Naive thymus-derived CD4-positive, alpha-beta T cell (primary cell): ENCODE measurements at places on chromosomes 16 and 17. TPM values are rescaled to one million over a fixed set of nuclear protein-coding genes. Genes with fewer than 3 reads are reported as not detected.

DNA sequence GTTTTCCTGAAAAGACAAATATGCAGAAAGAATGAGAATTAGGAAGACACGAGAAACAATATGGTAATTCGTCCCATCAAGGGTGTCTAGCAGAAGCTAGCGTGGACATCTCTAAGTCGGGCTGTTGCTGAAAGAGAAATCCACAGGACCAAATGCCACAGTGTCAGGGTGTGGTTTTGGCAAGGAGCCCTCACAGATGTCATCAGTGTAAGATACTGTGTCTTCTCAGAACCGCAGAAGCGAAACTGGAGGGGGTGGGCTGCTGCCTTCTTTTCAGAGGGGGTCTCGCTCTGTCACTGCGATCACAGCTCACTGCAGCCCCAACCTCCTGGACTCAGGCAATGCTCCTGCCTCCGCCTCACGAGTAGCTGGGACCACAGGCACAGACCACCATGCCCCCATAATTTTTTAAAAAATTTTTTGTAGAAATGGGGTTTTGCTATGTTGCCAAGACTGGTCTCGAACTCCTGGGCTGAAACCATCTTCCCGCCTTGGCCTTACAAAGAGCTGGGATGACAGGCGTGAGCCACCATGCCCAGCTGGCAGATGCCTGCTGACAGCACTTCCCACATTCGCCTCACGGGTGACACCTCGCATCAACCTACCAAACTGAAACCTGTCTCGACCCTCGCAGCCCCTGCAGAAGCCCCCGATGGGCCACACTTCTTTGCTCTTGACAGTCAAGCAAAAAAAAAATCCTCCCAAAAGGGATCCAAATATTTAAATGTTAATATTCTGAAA is 26.2 kb downstream of the TRAP1 start:
- peaks cover 32% of the 10 kb centered on the region for H3K36me3 ChIP-seq
- H3K27me3 ChIP-seq = no peaks in the 10 kb centered on the region
- peaks cover 7% of the 10 kb centered on the region for H3K4me1 ChIP-seq
- H3K27ac ChIP-seq = no peak overlapping the region
- no peak for DNase-seq
- H3K4me3 ChIP-seq = no peak overlapping the region

DNA sequence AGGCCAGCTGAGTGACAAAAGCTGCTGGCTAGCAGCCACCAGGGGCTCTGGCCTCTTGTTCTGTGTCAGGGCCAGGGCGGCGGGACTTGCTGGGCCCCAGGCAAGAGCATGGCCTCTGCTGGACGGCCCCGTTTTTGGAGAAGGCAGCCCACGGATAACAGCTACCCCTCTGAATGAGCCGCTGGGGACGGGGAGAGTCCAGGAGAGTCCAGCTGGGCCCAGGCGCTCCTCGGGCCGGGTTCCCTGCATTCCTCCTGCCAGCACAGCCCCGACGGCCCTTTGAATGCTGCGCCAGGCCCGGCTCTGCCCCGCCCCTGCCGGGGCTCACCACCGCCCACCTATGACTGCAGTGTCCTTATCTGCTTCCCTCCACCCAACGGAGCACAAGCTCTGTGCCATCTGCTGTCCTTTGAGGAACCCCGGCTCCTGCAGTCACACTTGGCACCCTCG is 33.4 kb downstream of the SLC7A5 start:
- no peaks in the 10 kb centered on the region for H3K27me3 ChIP-seq
- no peaks in the 10 kb centered on the region for H3K4me1 ChIP-seq

DNA sequence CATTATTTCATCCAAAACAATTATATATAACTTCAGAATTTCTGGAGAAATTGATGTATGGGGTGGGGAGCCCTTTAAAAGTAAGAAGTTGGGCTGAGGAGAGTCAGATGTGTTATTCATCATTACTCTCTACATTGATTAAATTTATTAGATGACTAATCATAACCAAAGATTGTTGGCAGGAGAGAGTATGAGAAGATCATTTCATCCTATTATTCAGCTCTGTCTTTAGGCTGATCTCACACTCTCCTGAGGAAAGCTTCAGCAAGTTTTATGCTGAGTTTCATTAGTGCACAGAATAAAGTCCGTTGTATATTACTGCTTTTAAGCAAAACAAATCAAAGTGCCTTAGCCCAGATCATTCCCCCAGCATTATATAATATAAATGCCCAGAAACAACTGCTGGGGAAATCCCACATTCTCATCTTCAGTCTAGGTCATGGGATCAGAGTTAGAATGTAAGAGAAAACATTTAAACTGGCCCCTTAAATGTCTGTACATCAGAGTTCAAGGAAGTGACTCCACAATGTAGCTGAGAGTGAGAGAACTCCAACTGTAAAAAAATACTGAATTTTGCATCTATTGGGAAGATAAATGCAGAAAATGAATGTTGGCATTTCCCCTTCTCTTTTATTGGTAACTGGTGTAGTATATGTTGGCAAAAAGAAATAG is 130.1 kb upstream of the HLF start:
- H3K4me1 ChIP-seq = no peaks in the 10 kb centered on the region
- no peaks in the 10 kb centered on the region for H3K27me3 ChIP-seq
- H3K4me3 ChIP-seq = no peak overlapping the region
- no peaks in the 10 kb centered on the region for H3K36me3 ChIP-seq

DNA sequence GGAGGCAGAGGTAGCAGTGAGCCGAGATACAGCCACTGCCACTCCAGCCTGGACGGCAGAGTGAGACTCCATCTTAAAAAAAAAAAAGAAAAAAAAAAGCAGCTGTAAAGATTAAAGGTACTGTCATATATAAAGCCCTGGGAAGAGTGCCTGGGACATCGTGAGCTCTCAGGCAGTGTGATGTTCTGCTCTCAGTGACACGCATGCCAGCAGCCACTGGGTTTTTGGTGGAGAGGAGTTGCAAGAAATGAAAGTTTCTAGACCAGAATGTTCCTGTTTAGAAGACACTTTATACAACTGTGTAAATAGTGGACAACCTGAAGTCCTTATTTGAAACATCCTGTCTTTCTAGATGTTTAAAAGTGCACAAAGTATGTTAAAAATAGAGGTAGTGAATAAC is 213.2 kb downstream of the IRF8 start:
- no peak overlapping the region for H3K4me3 ChIP-seq
- DNase-seq = no peak
- H3K36me3 ChIP-seq = no peaks in the 10 kb centered on the region
- H3K27me3 ChIP-seq = no peaks in the 10 kb centered on the region
- no peaks in the 10 kb centered on the region for H3K4me1 ChIP-seq

DNA sequence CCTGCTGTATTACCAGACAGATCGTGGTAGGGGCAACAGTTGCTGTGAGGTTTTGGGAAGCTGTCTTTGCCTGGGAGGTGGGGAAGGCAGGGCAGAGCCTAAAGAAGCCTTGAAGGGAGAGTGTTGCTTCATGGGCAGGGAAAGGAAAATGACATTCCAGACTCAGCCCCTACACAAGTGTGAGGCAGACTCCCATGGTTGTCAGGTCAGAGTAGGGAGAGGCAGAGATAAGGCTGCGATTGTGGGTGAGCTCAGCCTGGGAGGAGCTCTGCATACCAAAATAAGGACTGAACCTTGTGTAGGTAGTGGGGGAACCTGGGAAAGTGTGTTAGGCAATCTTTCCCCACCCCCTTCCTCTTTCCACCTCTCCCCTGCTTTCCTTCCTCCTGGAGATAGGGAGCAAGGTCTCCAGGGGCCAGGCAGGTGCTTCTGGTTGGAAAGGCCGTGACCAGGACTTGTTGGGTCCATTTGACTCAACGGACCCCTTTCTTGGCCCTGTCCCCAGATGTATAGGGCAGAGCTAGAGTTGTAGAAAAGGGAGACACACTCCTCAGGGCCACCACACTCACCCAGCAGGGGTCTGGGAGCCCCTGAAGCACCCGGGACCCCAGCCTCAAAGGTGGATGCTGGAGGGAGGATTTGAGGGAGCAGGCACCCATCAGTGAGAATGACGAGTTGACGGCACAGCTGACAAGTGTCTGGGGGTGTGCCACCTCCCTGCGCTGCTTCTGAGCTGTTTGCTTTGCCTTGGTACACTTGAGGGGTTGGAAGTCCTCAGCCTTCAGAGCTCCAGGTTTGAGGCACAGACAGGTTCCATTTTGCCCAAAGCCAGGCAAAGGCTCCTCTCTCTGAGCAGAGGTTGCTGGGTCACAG is 18.5 kb upstream of the TOB1 start:
- H3K4me3 ChIP-seq = no peak overlapping the region
- no peak overlapping the region for H3K27ac ChIP-seq
- DNase-seq = no peak
- no peaks in the 10 kb centered on the region for H3K27me3 ChIP-seq

SYT17 gene
- polyA plus RNA-seq = not detected

- DNase-seq = no peak
- no peaks in the 10 kb centered on the region for H3K36me3 ChIP-seq
- H3K27ac ChIP-seq = no peak overlapping the region
- H3K4me1 ChIP-seq = no peaks in the 10 kb centered on the region
- H3K27me3 ChIP-seq = no peaks in the 10 kb centered on the region
Observed at GRCh38 chr17:31663576-31663975, 195.5 kb downstream of the COPRS start.

MT1X gene
- 157 TPM for polyA plus RNA-seq

GRCh38 chr17:5913032-5913531 is 157.1 kb upstream of the WSCD1 start:
- no peaks in the 10 kb centered on the region for H3K36me3 ChIP-seq
- no peak overlapping the region for H3K4me3 ChIP-seq
- no peak for DNase-seq
- H3K4me1 ChIP-seq = no peaks in the 10 kb centered on the region
- H3K27ac ChIP-seq = no peak overlapping the region

DNA sequence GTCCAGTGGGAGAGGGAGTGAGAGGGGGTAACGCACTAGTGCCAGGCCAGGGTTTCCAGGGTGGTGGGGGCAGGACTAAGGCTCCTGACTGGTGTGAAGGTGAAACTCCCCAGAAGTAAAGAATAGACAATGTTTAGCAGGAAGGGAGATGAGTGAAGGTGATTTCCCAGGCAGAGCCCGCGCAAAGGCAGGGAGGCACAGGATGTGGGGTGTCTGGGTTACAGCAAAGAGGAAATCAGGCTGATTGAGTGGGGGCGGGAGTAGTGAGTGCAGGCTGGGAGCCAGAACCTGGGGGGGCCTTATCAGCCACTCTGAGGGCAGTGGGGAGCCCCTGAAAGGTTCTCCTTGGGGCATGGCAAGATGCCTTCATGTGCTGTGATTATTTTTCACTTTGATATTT is 167.5 kb downstream of the UTP18 start:
- no peaks in the 10 kb centered on the region for H3K36me3 ChIP-seq
- peaks cover 48% of the 10 kb centered on the region for H3K4me1 ChIP-seq
- no peaks in the 10 kb centered on the region for H3K27me3 ChIP-seq
- H3K4me3 ChIP-seq = peak overlapping the region; percentile 32
- peak; percentile 62 for DNase-seq

GRCh38 chr17:6455321-6455705 is 11.1 kb downstream of the PIMREG start:
- DNase-seq = peak; percentile 60
- H3K36me3 ChIP-seq = no peaks in the 10 kb centered on the region
- no peaks in the 10 kb centered on the region for H3K4me1 ChIP-seq
- H3K27ac ChIP-seq = peak overlapping the region; percentile 63
- H3K4me3 ChIP-seq = peak overlapping the region; percentile 27

DNA sequence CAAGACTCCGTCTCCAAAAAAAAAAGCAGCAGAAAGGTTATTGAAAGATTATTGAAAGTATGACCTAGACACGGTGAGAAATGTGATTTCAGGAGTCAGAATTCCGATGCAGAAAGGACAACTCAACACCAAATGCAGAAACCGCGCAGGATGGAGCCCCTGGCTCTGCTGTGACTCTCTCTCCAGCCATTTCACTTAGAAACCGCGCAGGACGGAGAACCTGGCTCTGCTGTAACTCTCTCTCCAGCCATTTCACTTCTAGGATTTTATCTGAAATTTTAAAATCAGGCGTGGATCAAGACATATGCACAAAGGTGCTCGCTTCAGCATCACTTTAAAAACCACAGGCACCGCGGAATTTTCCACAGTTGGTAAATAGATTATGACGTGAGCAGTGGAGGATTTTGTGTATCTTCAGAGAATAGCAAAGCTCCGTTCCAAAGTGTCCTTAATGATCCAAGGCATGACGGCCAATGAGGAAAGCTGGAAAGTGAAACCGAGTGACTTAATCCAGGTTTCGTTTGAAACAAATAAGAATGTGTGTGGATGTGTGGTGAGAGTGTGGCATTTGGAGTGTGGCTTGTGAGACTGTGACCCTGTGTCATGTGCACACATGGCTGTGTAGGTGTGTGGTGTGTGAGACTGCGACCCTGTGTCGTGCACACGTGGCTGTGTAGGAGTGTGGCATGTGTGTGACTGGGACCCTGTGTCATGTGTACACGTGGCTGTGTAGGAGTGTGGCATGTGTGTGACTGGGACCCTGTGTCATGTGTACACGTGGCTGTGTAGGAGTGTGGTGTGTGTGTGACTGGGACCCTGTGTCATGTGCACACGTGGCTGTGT is 9.5 kb downstream of the UTS2R start:
- no peaks in the 10 kb centered on the region for H3K27me3 ChIP-seq
- no peak overlapping the region for H3K4me3 ChIP-seq
- no peak for DNase-seq
- H3K27ac ChIP-seq = no peak overlapping the region

PLD6 gene
- 11.0 TPM for polyA plus RNA-seq

SLC47A1 gene
- polyA plus RNA-seq = 0.09 TPM

DNA sequence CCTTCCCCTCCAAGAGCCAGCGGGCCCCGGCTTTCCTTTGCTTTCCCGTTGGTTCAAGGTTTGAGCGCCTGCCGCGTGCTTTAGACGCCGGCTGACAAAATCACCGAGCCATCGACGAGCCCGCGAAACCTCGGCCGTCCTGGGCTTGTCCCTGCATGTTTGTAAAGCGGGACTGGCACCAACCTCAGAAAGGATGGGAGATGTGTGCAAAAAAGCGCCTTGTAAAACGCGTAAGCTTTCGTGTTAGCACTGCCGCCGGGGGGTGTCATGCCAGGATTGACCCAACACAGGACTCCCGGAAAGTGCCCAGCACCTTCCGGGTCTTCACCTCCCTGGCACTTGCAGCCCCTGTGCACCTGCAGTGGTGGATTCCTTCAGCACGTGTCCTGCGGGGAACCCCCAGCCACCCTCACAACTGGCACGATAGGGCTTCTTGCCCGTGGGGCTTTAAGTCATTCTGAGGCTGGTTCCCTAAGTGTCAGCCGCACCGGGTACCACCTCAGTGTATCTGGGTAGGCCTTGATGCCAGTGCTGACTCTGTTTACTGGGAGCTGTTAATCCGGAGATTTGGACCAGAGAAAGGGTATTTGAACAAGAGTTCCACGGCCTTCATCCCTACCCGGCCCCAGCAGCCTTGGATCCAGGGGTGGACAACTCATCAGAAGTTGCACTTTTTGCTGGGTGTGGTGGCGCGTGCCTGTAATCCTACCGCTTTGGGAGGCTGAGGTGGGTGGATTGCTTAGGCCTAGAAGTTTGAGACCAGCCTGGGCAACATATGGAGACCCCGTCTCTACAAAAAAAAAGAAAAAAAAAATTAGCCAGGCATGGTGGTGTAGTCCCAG is 817 bp downstream of the NDUFAF8 start:
- peak overlapping the region; percentile 71 for H3K4me3 ChIP-seq
- no peaks in the 10 kb centered on the region for H3K27me3 ChIP-seq
- peaks cover 19% of the 10 kb centered on the region for H3K36me3 ChIP-seq
- DNase-seq = no peak

MPV17L gene
- polyA plus RNA-seq = not detected
